ENCODE measurements at places on chromosomes 1 and 21.

DNA sequence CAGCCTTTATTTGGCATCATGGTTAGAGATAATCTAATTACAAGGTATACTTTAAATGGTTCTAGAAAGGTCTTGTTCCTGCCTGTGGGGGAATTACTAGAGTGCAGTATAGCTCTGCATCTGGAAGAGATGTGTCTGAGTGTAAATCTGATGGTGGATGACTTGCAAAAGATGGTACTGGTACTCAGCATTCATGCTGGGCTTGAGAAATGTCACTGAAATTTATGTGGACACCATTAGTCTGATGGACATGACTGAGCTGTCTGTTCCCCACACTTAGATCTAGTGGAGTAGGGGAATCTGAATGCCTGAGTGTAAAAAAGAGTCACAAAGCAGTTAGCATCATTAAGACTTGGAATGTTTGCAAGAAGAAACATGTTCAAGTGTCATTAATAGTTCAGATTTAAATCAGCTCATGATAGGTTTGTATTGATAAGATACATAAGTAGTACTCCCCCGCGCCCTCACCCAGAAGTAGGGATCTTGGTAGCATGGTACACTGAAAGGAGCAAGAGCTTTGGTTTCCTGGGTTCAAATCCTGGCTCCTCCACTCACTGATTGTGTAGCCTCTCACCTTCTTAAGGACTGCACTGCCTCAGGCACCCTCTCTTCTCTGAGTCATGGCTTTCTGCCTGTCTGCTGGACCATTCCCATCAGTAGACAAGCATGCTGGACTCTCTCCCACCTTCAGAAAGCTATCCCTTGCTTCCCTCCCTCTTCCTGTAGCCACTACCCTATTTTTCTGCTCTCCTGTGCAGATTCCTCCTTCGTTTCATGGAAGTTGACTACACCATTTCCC lies 292.9 kb downstream of the NFIA start:
- no peak for DNase-seq

DNA sequence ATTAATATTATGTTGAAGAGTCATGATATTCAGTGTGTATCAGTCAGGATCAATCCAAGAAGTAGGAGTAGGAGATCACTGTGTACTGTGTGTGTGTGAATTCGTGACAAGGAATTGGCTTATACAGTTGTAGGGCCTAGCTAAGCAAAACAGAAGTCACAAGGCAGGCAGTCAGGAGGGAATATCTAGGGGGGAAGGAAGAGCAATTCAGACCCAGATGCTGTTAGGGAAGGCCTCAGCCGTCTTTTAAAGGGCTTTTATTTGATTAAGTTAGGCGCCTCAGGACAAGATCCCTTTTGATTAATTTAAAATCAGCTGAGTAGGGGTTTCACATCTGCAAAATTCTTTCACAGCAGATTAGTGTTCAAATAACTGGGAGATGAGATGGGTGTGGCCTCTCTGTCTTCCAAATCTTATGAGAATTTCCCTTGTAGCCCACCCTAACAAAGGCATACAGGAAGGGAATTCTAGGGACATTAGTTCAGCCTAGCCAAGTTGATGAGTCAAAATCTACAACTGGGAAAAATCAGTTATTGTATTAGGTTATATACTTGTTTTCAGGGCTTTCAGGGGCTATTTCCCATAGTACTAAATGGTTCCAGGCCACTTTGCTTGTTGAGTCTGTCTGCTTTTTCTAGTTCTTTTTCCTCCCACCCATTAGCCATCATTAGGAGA lies 47.4 kb downstream of the ALG6 start:
- DNase-seq: no peak

GRCh38 chr1:94160811-94161210 lies 39.9 kb upstream of the ABCA4 start:
- no peak for DNase-seq

DNA sequence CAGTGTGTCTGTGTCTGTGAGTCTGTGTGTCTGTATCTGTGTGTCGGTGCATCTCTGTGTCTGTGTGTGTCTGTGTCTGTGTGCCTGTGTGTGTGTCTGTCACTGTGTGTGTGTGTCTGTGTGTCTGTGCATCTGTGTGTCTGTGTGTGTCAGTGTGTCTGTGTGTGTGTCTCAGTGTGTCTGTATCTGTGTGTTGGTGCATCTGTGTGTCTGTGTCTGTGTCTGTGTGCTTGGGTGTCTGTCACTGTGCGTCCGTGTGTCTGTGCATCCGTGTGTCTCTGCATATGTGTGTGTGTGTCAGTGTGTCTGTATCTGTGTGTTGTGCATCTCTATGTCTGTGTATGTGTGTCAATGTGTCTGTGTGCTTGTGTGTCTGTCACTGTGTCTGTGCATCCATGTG lies 44.7 kb upstream of the POFUT2 start:
- no peak for DNase-seq

DNA sequence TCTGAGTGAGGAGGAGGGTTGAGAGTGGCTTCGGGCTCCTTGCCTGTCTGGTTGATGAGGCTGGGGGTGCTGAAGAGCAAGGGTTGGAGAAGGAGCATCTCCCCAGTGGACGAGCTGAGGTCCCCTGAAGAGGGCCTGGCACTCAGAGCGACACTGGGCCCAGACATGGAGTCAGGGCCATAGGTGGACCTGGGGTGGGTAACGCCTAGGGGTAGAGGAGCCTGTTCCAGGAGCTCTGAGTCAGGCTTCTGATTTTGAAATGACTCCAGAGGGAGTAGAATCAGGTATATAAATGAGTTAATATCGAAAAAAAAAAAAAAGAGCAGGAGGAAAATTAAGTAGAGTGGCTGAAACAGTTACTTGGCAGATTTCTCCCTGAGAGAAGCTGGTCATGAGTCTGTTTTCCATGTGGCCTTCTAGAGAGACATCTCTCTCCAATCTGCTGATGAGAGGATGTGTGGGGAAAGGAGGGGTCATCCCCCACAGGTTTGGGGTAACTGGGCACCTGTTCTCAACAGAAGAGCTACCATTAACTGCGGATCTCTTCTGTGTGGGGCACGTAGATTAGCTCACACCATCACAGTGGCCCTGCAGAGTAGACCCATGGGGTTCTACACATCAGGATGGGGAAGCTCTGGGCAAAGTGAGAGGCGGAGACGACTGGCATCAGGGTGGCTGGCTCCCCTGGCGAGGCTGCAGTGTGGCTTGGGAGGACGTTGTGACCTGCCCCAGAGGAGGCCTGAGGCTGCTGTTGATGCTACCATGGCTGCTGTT lies 115.5 kb downstream of the DHRS3 start:
- no peak for DNase-seq

DNA sequence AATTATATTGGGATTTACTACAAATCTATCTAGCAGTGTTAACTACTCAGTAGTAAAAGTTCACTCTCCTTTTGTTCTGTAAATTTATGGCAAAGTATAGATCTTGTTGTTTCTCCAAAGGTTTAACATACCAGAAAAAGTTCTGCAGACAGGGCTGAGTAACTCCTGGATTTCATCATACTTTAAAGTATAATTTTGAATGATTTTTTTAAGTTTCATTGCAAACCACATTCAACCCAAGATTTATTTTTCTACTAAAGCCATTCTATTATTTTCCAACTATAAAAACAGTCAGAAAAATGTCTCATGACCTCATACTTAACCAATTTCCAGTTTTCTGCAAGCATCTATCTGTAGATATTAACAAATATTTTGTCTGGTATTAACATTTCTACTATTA lies 585.8 kb upstream of the ZRANB2 start:
- no peak for DNase-seq

DNA sequence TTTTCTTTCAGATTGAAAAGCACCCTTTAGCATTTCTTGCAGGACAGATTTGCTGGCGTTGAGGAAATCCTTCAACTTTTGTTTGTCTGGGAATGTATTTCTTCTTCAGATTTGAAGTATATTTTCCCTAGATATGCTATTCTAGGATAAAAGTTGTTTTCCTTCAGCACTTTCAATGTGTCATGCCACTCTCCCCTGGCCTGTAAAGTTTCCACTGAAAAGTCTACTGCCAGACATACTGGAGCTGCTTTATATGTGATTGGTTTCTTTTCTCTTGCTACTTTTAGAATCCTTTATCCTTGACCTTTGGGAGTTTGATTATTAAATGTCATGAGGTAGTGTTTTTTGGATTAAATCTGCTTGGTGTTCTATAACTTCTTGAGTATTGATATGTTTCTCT lies 44.2 kb upstream of the CD55 start:
- DNase-seq: no peak

DNA sequence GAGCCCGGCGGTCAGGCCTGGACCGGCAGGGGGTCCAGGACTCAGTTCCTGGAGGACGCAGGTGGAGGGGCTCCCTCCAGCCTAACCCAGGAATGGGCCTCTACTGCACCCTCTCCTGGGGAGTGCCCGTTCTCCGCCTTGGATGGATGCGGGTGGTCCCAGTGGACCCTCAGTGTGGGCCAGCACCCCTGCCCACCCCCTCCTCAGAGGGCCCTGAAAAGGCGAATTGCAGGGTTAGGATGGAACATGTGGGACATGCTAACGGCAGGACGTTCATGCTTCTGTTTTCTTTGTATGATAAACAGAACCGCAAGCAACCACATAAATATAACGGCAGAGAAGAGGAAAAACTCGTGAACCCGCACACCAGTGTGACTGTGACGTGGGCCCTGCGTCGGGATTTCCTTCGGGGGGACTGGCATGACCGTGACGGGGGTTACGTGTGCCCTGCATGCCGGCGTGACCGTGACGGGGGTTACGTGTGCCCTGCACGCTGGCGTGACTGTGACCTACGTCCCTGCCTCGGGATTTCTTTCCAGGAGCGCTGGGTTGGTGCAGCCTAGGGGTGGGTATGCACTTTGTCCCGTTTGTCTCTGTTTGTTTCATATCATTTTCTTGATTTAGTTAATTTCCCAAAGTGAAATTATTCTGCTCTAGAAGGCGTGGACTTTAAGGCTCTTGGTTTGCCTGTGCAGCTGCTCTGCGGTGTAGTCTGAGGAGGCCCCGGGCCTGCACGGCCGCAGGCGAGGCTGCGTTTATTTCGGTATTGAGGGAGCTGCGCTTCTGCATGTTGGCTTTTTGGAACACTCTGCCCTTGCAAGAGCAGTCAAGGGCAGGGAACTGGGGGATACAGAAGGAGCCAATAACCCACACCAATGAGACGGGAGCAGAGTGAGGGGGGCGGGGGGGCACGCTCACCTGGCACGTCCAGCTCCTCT lies 3.1 kb downstream of the FTCD start:
- DNase-seq: no peak

DNA sequence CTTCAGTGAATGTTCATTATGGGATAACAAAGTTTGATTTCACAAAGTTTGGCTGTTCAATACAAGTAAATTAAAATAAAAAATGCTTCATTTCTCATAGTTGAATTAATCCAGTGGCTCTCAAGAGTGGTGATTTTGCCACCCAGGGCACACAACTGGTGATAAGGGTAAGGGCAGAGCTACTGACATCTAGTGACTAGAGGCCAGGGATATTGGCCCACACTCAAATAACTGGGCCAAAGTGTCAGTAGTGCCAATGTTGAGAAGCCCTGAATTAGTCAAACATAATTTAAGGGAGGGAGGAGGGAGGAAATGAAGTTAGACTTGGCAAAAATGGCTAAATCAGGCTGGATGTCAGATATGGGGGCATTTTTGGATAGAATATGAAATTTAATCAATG lies 880.5 kb upstream of the ADGRL4 start:
- DNase-seq: no peak

DNA sequence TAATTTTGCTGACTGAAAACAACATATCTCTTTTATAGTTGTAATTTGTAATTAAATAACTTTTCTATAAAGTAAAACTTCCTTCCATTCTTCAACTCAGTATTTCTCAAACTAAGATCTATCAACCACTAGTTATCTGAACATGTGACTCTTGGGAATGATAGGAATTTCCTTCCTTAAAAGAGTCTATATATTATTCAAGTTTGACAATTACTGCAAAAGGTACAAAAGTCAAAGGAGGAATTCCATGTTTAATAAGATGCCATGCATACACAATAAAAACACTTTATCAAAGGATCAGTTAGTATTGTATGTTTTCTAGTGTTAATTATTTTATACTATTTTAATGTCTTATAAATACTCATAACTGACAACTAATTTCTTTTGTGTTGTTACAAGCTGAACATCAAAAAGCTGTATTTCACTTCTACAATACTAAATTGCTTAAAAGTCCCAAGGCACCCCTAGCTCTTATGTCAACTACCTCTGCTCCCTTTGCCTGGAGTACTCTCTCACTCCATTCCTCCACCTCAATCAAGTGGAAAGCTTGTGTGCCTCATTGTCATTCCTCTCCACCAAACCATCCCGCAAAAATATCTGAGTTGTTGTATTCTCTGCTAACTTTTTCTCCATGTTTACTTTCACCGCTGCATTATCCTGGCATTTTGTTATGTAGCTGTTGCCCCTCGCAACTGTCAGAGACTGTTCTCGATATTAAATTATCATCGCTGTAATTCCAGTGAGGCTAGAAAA lies 67.9 kb downstream of the SLC44A5 start:
- no peak for DNase-seq

DNA sequence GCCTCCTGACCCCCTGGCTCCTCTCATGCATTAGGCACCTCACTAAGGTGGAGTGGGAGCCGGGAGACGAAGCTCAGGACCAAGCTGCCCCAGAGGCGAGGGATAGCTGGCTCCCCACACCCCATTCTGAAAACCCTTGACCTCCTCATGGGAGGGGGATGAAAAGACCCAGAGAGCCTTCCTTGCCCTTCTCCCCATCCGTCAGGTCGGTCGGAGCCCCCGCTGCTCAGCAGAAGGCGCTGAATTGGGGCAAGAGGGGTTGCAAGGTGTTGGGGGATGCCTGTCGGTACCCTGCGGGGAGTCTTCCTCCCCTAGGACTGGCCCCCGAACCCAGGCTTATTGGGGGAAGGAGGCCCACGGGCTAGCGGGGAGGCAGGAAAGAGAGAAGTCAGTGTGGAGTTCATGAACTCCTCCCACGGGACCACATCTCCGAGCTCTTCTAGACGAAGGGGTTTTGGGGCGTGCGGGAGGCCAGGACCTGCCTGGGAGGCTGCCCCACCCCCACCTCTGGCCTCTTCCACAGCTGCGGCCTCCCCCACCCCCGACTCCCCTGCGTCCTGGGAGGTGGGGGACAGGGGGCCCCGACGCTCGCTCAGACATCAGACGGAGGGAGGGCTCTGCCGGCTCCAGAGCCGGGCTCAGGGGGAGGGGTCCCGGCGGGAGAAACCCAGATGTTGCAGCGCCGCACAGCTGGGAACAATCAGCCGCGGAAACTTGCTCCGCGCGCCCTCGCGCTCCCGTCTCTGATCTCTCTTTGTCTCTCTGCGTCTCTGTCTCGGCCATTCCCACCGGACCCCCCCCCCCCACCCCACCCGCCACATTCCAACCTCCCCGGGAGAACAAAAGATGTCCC lies 719 bp downstream of the MFAP2 start:
- no peak for DNase-seq

GRCh38 chr1:44672961-44673674 lies 1.2 kb downstream of the TMEM53 start:
- no peak for DNase-seq

All from NCI-H774 (cell line).